ENCODE measurements at places on chromosomes 11 and 22.

DNA sequence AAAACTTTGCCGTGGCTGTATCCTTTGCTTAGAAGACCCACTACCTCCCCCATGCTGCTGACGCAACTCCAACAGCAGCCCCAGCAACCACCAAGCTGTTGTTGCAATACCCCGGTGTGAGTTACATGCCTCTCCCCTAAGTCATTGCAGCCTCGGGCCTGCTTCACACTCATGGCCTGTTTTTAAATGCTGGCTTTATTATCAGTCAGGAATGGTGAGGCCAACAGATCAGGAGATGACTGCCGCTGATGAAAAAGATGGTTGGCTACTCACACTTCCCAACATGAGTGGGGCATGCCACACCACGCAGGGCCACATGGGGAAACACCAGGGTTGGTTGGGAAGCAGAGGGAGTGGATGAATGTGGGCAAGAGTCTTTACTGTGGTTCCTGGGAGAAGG lies 171.5 kb upstream of the SYT13 start:
- DNase-seq = no peak

DNA sequence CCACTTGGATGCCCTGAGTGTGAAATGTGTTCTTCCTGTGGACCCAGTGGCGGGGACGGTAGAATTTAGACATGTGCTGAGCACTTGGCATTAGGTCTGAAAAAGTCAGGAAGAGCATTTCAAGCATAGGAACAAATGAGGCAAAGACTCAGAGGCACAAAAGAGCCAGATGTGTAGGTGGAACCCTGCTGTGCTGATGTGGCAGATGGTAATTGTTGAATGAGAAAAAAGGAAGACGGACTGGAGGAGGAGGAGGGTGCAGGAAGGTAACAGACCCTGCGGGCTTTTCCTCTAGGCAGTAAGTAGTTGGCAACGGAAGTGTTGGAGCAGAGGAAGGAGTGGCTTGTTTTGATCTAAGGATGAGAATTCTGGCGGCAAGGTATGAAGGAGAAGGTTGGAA lies 985.8 kb downstream of the TBC1D22A start:
- no peak for DNase-seq

GRCh38 chr11:126054882-126055281 lies 7.8 kb downstream of the CDON start:
- DNase-seq = no peak

DNA sequence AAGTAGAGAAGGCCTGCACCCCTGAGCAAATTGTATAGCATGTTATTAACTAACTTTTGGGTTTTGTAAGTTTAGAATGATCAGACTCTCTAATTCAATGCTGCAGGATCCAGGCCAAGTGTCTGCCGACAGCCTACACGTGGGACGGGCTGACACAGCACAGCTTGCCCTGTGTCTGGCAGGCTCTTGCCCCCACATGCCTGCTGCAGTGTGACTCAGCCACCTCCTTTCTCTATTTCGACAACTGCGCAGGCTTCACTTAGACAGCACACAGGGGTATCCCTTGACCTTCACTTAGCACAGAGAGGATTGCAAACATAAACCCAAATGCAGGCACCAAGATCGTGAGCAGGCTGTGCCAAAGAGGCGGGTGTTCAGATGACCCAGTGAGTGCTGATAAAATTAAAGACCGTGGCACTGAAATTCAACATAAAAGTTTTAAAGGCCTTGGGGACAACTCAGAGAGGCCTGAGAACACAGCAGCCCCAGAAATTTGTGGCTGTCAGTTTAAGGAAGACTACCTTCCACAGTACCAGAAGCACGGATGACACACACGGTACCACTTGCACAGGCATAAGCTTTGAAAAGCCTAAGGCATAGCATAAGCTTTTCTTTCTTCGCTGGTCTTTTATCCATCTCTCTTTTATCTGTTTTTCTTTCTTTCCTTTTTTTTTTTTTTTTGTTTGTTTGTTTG lies 37.8 kb downstream of the SCN3B start:
- DNase-seq = peak; percentile 73

DNA sequence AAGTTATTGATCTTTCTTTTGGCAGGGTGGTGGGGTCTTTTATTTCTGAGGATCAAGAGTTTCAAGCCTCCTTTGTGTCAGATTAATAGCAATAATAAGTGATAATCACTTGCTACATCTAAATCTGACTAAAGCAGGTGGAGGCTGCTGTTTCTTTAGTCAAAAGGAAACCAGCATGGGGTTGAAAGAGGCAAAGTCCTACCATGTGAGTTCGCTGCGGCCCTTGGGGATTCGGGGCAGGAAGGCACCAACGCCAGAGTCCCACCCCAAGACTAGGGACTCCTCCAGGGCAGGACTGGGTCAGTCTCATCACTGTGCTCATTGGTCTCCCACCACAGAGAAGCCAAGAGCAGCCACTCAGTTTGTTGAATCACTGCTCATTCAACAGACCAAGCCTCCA lies 73.0 kb downstream of the TENM4 start:
- DNase-seq = no peak
